Stimulated activated CD8-positive, alpha-beta memory T cell treated with anti-CD3 and anti-CD28 coated beads, Interleukin-15, amount 100 ng/mL, for 4 hours (primary cell): ENCODE measurements at places on chromosomes 12 and 14.

DNA sequence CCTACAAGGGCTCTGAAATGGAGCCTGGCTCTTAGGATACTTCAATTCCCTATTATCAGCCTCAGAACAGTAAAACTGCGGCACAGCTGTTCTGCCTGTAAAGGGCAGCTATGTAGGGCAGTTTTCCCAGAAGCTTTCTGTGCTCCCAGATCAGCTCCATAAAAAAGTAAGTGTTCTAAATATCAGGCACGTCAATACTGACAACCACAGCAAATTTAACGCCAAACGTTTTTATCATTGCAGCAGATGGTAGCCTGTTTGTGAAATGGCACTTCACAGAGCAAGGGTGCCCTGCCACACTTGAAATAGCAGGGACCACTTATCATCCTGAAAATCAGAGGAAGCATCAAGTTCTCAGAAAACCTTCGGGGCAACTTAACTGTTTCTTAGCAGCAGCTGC, 54.8 kb upstream of the PTHLH start:
- no peak for DNase-seq

GRCh38 chr12:65941388-65941787, 117.1 kb downstream of the HMGA2 start:
- DNase-seq = no peak

GRCh38 chr12:110739894-110740293, 2.8 kb downstream of the PPP1CC start:
- DNase-seq = no peak

DNA sequence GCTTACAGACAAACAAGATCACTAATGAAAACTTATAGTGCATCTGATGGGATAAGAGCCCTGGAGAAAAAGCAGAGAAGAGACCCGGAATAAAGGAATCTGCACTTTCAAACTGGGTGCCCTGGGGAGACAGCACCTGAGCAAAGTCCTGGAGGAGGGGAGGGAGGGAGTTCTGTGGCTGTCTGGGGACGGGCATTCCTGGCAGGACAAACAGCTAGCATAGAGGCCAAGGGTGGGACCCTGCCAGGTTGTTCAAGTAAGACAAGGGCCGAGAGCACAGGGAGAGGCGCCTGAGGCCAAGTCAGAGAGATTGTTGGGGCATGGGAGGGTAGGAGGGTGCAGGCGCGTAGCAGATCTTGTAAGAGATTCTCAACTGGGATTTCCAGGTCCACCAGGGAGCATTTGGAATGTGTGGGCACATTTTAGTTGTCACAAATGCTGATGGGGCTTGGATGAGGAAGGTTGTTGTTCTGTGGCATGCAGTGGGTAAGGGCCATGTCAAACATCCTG, 14.2 kb downstream of the IQSEC3 start:
- no peak for DNase-seq

- no peak for DNase-seq
These were observed 2.0 kb upstream of the SETD1B start for GRCh38 chr12:121801595-121802484.

DNA sequence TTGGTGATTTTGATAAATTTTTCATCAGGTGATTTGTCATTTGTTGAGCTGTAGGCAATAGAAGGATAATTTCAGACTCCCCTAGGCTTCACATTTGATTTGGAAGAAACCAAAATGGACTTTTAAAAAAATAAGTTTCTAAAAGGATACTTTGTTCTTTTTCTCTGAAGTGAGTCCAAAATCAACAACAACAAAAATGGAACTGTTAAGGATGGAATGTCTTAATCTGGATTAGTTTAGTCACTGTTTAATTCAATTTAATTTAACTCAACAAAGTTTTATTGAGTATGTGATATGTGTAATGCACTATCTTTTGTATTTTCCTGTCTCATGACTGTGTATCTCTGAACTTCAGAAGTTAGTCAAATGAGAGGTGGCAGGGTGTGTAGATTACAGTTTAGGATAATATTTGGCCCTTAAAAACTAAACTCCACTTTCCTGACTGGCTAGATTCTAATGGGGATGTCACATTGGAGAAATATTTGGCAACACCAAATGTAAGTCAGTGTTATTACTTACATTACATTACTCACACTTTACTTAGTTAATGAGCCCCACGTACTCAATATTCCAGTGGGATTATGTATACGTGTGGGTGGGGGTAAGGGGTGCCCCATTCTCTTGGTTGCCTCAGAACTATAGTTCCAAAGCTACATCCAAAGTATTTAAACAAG, 209.7 kb downstream of the BCAT1 start:
- DNase-seq = no peak

- DNase-seq = no peak
These were observed 488.0 kb upstream of the RGS6 start for GRCh38 chr14:71444030-71444822.

- DNase-seq = no peak
These were observed 89.6 kb upstream of the ATF7IP start for GRCh38 chr12:14275886-14276285.

DNA sequence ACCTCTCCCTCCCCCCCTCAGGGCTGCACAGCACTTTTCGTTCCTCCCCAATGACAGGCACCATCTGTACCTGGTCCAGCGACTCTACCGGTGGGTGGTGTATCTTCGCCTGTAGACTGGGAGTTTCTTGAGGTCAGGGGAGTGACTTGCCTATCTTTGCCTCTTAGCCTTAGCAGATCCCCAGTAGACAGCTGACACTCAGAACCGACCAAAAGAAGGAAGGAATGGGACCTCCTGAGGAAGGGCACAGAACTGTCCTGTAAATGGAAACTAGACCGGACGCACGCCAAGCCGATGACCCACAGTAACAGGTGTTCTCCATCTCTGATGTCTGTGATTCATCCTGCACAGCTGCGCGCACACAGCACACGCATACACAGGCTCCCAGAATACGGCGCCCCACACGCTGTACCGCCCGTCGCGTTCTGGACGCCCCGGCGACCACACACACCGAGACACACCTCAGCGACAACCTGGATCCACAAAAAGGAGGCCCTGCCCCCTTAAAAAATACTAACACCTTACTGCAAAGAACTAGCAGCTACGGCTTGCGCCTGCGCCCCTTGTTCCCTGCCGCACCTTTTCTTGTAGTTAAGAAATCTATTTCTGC, 673 bp upstream of the TTC9 start:
- DNase-seq = no peak

DNA sequence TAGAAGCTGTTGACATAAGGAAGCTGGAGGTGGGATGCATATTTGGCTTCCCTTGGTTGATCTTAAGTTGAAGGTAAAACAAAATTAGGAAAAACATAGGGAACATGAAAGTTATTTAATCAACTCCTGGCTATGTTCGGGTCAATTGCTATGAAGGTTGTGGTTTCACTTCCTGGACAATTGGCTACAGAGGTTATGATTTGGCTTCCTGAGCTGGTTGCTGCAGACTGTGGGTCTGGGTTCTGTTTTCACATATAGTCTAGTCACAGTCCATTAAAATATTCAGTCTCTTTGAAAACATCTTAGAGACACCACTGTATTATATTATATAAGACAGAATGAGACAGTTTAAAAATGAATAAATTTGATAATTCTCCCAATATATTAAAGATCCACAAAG, 895.2 kb upstream of the USP15 start:
- no peak for DNase-seq

DNA sequence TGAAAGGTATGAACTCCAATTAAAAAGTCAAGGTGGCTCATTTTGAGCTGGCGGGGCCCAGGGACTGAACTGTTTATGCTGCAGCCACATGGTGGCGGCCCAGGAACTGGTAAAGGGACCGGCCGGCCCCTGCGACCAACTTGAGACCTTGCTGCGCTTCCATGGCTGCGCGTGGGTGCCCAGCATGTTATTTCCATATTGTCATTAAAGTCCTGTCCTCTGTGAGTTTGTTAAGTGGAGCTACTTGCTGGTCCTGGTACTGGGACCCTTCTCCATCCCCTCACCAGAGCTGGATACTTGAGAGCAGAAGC, 62.3 kb downstream of the BEGAIN start:
- no peak for DNase-seq

DNA sequence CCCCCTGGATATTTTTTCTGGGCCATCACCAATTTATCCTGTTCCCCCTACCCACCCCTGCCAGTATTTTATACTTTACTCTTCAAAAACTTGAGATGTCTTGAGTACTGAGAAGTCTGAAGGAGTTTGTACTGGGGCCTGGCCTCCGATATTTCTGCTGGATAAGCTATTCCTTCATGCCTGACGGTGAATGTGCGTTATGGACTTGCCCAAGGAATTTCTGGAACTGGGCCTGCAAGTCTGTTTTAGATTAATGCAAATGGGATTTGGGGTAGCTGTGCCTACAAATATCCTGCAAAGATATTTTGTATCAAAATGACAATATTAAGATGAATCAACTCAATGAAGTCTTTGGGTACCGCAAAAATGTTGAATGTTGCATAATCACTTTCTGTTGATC, at the start of gene PTCSC3:
PTCSC3 (minus strand) TSS at position 199 of the 400 bp plus-strand sequence.
- no peak for DNase-seq
